ENCODE measurements at places on chromosomes 1 and 21. TPM values are rescaled to one million over a fixed set of nuclear protein-coding genes. Genes with fewer than 3 reads are reported as not detected.
A peak's percentile ranks its signal among the peaks of the same experiment; 100 is the strongest.

- no peak for DNase-seq
Observed at GRCh38 chr1:204407295-204407971, 4.2 kb downstream of the PPP1R15B start.

Gene CFAP57
- 0.13 TPM for total RNA-seq

- no peak for DNase-seq
Observed at GRCh38 chr1:205668951-205669340, 11.4 kb downstream of the SLC45A3 start.

DNA sequence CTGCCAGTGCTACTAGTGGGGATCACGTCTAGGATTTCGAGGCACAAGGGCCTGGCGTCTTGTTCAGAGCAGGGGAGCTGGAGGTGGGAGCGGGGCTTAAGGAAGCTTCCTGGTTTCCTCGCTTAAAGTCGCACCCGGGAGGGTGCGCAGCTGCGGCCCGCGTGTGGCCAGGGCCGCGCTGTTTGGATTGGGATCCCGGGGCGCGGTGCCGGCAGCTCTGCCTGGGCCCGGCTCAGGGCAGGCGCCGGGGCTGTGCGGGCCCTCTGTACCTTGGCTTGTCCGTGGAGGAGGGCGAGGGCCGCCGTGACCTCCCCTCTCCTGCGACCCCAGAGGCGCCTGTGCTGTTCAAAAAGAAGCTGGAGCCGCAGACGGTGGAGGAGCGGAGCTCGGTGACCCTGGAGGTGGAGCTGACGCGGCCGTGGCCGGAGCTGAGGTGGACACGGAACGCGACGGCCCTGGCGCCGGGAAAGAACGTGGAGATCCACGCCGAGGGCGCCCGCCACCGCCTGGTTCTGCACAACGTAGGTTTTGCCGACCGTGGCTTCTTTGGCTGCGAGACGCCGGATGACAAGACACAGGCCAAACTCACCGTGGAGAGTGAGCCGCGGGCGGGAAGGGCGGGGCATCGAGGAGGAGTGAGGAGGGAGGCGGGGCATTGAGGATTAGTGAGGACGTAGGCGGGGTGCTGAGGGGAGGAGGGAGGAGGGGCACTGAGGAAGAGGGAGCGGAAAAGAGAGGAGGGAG is 67.8 kb downstream of the OBSCN start:
- DNase-seq = peak; percentile 93

Gene CDC7
- total RNA-seq = 3.9 TPM

DNA sequence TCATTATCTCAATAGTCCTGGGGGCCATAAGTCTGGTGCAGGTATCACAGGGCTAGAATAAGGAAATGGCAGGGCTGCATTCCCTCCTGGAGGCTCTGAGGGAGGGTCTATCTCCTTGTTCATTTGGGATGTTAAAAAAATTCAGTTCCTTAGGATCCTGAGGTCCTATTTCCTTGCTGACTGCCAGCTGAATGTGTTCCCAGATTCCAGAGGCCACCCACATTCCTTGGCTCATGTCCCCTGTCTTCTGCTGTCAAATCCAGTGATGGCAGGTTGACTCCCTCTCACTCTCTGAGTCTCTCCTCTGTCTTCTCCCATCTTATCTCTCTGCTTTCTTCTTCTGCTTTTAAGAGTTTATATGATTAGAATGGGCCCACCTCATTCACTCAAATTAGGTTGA is 400.6 kb downstream of the PTPRU start:
- DNase-seq = no peak

DNA sequence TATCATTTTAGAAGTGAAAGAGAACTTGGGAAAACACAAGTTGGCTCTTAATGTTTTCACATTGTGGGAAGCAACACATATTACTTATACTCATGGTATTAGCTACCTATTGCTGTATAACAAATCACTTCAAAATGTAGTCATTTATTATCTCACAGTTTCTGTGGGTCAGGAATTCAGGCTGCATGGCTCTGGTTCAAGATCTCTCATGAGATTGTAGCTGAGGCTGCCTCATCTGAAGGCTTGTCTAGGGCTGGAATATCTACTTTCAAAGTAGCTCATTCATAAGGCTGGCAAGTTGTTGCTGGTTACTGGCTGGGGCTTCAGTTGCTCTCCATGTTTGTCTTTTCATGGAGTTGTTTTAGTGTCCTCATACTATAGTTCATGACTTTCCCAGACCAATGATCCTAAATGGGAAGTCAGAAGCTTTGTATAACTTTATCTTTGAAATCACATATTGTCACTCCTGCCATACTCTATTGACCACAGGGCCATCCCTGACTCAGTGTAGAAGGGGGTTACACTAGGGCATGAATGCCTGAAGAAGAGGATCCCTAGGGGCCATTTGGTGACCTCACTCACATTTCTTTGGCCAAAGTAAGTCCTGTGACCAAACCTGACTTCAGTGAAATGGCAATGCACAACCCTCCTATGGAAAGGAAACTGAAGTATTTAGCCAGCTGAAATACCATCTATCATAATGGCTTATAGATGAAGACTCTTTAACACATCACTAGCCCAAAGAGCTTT is 37.9 kb upstream of the POU2F1 start:
- DNase-seq = no peak

DNA sequence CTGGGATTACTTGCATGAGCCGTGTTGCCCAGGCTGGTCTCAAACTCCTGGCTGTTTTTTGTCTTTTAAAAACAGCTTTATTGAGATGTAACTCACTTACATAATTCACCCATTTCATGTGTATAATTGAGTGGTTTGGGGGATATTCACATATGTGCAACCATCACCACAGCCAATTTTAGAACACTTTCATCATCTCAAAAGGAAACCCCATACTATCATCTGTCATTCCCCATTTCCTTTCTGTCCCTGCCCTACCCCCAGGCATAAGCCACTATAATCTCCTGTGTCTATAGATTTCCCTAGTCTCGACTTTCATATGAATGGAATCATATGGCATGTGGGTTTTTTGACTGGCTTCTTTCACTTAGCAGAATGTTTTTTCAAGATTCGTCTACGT is 43.3 kb downstream of the GPR137B start:
- no peak for DNase-seq

GRCh38 chr1:119626841-119627240 is 21.2 kb downstream of the ZNF697 start:
- no peak for DNase-seq

DNA sequence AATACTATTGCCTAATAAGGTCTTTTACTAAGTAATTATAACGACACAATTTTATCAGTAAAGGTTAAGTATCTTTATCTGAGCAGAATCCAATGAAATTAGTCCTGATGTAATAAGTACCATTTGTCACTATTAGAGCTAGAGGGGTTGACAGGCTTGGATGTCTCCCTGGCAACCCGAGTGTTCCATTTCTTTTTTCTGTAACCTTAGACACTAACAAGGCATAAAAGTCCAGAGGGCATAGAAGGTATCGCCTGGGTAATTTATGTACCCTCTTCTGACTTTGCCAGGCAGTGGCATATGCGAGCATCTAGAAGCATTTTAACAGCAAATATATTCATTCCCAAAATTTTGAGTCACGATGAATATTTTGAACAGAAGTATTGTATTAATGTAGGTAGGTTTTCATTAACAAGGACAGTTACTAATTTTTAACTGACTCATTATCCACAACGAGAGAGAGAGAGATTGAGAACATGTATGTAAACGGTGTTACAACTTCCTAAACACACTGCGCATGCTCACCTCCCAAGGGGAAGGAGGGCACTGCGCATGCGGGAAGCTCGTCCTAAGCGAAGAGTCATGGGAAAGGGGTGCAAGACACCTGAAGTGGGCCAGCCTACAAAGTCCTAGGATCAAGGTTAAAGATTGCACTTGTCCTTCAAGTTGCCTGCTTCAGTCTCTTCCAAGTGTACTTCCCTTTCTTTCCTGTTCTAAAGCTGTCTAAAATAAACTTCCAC is 423.9 kb downstream of the DSCAM start:
- no peak for DNase-seq

GRCh38 chr1:45306319-45306718 is 20.4 kb upstream of the HPDL start:
- DNase-seq = no peak

DNA sequence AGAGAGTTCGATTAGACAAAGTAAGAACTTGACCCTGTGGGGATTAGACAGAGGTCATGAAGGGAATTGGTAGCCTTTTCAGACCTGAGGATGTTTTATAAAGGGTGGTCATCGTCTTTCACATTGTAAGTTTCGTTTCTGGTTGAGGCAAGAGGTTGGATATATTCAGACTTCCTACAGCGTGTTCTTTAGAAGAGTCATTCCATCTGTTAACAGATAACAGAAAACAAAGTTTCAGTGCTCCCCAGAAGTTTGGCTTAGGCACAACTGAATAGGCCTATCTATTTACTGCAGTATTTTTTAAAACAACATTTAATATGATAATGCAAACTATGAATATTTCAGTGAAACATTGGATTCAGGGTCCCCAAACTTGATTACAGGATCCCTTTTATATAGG is 17.1 kb upstream of the IVNS1ABP start:
- DNase-seq = no peak

- DNase-seq = no peak
Observed at GRCh38 chr1:160129046-160129445, 13.5 kb downstream of the ATP1A2 start.

- DNase-seq = no peak
Observed at GRCh38 chr1:184931566-184931965, 42.7 kb downstream of the NIBAN1 start.

DNA sequence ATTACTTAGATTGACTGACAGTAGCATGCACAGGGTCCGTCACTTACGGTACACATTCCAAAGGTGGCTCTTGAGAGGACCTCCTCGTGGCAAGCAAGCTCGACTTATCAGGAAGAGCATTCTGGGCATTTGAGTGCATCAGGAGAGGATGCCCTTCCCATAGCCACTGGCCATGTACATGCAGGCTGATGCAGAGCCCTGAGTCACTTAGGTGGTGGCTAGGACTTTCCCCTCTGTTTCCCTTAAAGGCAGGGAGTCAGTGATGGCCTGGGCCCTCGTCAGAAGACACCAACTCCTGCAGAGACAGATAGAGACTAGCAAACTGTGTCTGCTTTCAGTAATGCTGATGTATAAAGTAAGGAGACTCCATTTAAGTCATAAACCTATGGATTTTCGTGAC is 12.9 kb downstream of the EXO1 start:
- DNase-seq = no peak

Gene PRAMEF7
- not detected for total RNA-seq

Data from aorta (tissue), 5 donors.